NCI-H774 (cell line): ENCODE measurements at places on chromosomes 1 and 21.

DNA sequence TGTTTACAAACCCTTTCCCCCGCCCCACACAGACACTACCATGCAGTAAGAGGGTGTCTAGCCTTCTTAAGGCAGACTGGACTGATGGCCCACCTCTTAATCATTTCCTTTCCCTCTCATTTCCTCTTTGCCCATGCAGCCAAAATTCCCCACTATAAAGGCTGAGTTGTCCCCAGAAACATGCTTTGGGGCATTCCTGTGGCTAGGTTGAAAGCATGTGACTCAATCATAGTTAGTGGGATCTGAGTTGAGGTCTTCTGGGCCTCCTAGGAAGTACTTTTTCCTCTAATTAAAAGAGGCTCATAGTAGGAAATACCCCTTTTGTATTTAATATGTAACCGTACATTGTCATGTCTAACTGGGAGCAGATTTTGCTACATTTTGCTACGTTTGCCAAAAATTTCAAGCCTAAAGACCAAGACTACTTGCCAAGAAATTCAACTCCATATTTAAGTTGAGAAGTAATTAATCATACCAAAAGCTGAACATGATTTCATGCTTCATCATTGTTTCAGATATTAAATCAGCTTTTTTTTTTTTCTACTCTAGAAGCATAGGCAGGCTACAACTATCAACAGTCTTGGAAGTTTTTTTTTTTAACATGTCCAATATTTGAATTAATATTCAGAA is 174.7 kb downstream of the ADGRL4 start:
- no peak for DNase-seq

DNA sequence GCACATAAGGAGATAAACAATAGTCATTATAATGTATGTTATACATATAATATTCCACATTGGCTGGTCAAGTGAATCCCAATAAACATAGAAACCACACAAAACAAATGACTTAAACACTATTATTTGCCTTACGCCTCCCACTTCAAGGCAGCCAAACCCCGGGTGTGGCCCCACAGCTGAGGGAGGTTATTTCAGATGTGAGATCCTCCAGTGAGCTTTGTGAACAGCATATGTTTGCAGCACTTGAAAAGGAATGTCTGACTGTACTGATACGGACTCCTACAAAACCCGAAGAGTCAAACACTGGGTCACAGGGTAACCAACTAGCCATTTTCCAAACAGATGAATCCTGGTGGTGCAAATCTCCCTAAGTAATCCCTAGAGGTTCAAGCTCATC is 27.1 kb upstream of the DISP1 start:
- DNase-seq = no peak

GRCh38 chr1:116663821-116664220 is 3.7 kb downstream of the IGSF3 start:
- DNase-seq = no peak

- no peak for DNase-seq
Measured at GRCh38 chr1:179761846-179762640, 19.0 kb downstream of the FAM163A start.

DNA sequence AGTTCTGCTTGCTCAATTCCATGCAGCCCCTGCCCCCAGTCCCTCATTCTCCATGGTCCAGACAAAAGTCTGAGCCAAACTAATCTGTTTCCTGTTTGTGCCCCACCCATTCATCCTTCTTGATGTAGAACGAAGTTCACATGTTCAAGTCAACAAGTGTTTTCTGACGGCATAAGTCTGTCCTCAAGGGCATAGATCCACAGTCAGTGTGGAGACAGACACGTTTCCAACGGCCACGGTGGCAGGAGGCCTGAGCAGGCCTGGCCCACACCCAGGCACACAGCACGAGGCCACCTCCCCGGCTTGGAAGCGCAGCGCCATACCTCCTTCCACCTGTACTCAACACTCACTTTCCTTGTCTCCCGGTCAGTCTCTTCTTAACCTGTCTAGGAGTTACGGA is 16.1 kb downstream of the ADORA1 start:
- DNase-seq = no peak

DNA sequence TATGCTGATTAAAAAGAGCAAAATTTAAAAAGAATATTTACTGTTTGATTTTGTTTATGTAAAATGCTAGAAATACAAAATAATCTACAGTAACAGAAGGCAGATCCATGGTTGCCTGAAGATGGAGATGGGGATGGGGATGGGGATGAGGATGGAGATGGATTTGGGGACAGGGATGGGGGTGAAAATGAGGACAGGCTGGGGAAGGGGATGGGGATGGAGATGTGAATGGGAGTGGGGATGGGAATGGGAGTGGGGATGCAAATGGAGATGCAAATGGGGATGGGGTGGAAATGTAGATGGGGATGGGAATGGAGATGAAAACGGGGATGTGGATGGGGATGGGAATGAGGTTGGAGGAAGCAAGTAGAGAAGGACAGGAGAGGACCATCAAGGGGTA is 252.2 kb downstream of the PLPP3 start:
- DNase-seq = no peak

- DNase-seq = no peak
Measured at GRCh38 chr1:178938959-178939317, 68.1 kb upstream of the ANGPTL1 start.

- no peak for DNase-seq
Measured at GRCh38 chr21:35386491-35387079, 337.5 kb upstream of the RUNX1 start.

- DNase-seq = no peak
Measured at GRCh38 chr1:29096231-29096886, 27.3 kb downstream of the TMEM200B start.
